ENCODE measurements at places on chromosomes 3 and 15.

- DNase-seq, result no peak
These were observed 4.6 kb upstream of the LMOD3 start for GRCh38 chr3:69126999-69127398.

DNA sequence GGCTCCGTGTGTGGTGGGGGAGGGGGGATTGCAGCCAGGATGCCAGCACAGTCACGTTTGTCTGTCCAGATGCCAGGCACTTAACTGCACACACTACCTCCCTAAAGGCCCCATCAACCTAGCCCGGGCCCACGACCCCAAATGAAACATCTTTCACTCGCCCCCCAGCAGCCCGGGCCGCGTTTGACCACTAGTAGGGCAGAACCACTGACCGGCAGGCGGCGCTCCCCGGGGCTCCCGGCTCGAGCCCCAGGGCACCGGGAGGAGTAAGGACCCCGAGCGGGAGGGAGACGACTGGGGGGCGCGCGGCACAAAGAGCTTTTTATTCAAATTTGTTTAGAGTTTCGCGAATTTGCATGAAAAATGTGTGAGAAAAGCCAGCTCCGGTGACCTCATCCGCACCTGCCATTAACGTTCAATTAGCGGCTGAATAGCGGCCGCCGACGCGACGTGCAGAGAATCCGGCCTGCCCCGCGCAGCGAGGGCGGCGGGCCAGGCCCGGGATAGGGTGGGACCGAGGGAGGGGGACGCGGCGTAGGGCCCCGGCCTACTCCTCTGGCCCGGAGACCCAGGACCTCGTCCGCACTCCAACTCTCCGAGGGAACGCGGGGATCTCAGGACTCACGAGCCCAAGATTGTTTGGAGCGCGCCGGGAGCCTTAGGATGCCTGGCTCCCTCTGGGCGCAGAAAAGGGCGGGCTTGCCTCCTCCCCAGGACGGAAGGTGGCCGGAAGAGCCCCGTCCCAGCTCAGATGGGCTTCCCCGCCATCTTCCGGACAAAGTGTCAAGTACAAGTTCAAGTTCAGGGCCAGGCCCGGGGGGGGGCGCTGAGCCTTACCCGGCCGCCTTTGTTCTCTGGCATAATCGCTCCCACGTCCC, 64.9 kb upstream of the POLG start:
- DNase-seq, result peak; percentile 75

DNA sequence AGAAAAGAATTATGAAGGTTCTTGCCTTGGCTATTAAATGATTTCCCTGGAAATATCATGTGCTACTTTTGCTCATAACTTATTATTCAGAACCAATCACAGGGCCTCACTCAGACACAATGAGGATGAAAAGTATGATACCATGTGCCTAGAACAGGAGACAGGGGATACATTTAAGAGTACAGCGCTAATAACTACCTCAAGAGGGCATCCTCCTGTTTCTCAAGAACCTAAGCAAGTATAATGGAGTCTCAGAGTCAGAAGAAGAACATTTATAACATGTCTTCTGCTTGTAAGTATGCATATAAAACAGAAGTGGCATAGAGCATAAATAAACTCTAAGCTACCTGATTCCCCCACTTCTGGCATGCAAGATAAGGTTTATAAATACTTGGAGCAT, 125.4 kb upstream of the MME start:
- no peak for DNase-seq

- no peak for DNase-seq
These were observed 20.4 kb downstream of the IGF1R start for GRCh38 chr15:98668566-98669308.

GRCh38 chr3:50493086-50493485, 10.3 kb downstream of the CACNA2D2 start:
- DNase-seq, result no peak

DNA sequence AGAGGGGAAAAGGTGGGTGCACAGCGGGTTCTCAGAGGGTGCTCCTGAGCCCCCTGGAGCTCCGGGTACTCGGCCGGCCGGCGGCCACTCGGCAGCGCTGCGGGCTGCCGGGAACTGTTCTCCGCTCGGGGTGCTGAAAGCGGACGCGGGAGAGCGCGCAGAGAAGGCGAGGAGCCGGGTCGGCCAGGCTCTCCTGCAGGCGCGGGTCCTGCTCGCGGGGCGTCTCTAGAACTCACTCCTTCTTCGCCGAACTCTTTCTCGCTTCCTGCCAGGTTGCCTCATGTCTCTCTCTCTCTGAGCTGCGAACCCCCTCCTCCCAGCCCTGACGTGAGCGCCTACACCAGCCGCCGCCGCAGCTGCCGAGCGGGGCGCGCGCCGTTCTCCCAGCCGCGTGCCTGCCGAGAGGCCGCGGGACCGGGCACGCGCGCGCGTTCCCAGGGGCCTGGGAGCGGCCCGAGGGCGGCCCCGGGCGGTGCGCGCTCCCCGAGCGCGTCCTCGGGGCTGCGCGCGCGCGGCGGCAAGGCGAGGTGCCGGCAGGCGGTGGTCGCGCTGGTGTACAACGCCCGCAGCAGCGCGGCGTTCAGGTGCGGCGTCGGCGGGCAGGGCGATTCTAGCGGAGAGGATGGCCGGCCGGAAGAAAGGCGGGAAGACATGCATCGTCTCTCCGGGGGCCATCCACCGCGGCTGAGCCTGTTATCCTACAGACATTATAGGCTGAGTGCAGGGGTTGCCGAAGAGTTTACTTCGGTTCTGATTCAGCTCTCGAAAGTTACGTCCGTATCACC, at the start of gene PEX5L:
PEX5L (minus strand) TSS at position 267 of the 785 bp plus-strand sequence. CDS start 338 bp downstream, outside the sequence.
- peak; percentile 41 for DNase-seq

DNA sequence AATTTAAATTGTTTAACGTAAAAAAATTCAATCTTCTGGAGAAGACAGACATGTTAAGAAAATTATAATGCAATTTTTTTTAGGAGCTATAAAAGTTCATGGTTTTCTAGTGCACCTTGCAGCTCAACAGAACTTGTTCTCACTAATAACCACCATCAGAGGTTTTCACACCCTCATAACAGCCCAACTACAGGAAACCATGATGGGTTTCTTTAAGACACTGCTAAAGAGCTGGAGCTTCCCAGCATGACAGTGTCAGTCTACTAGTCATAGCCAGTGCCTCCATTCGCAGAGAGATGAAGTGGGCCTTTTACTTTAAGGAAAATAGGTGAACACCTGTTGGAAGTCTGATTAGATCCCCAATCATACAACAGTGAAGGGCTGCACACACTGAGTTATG, 224.1 kb upstream of the TRIM42 start:
- DNase-seq, result no peak

DNA sequence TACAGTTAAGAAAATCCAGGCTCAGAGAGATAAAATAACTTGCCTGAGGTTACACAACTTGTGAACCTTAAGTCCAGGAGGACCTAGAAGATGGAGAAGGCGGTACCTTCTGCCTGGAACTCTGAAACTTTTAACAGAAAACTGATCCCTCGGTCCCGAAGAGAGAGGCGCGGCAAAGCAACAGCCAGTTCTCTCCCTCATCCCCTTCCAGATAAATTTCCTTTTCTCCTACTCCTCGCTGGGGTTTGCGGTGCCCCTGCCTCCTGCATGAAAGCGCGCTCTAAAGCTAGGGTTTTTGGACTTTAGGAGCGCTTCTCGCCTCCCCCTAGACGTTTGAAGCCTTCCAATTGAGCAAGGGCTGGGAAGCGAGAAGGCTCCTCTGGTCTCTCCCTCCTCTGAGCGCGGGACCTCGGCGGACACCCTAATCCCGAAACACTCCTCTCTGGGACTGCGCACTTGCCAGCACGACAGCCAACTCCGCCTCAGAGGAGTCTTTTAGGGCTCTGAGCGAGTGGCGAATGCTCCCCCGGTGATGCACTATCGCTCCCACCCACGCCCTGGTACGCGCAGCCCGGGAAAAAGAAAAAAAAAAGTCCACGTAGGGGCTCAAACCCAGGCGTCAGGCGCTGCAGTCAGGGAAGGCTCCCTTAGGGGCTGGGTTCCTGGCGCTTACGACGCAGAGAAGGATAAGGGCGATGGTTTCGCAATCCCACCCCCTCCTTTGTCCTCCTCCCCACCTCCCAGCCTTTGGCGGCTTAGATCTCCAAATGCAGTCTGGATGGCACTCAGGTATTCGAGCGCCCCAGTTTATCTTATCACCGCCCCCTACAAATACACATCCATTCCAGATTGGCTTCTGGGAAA, 7.9 kb upstream of the EOMES start:
- DNase-seq, result no peak

- DNase-seq, result no peak
These were observed 56.8 kb upstream of the TGFBR2 start for GRCh38 chr3:30549600-30549999.

GRCh38 chr3:4506559-4507023, 13.4 kb downstream of the ITPR1 start:
- no peak for DNase-seq

GRCh38 chr3:184428561-184429175, 48.8 kb downstream of the CHRD start:
- DNase-seq, result no peak

GRCh38 chr3:69686056-69686455, 53.2 kb upstream of the MITF start:
- no peak for DNase-seq

DNA sequence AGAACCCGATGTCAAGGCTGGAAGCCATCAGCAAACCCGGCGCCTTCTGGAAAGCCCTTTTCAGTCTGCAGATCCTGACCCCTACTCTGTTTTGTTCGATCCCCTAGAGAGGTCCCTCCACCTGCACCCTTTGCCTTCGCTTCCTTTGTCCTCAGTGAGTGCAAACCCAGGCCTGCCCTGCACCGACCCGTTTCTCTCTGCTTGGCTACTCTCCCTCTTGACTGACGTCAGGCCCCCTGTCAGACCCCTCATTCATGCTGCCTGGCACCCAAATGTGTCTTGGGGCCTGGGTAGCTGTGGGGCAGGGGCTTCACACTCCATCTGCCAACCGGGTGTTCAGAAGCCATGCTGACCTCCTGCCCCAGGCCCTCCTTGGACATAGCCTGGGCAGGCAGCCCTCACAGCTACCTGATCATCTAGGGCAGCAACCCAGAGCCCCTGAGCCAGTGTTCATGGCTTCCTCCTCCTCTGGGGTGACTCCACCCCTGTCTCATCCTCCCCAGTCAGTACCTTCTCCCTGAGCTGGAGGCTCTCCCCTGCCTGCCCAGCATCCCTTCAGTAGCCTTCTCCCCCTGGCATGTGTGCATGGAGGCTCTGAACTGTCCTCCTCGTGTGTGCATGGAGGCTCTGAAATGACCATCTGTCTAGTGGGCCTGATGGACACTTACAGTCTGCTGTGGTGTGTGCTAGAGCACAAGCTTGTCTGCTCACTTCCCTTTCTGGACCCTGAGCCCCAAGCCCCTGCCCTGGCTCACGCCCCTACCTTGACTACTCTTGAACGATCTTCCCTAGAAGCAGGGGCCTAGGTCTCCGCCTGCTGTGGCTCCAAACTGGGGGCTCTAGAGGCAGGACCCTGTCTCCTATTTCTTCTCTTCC, 69.4 kb downstream of the EXOG start:
- DNase-seq, result no peak

- DNase-seq, result no peak
These were observed 364.2 kb upstream of the PLSCR5 start for GRCh38 chr3:146969356-146969755.

DNA sequence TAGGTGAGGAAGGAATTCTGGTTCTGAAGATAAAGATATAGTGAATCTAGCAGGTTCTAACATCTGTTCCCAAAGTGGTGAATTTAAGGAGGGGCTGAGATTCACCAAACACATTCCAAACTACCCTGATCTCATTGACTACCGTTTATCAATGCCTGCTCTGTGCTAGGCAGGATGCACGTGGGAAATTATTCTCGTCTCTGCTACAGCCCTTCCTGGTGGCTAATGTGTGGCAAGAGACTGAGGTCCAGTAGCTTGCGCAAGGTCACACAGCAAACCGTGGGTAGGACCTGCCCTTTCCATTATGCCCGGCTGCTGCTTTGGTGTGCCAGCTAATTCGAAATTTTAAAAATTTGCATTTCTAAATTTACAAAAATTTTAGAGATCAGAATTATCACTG, 209.5 kb upstream of the TRIM42 start:
- no peak for DNase-seq

DNA sequence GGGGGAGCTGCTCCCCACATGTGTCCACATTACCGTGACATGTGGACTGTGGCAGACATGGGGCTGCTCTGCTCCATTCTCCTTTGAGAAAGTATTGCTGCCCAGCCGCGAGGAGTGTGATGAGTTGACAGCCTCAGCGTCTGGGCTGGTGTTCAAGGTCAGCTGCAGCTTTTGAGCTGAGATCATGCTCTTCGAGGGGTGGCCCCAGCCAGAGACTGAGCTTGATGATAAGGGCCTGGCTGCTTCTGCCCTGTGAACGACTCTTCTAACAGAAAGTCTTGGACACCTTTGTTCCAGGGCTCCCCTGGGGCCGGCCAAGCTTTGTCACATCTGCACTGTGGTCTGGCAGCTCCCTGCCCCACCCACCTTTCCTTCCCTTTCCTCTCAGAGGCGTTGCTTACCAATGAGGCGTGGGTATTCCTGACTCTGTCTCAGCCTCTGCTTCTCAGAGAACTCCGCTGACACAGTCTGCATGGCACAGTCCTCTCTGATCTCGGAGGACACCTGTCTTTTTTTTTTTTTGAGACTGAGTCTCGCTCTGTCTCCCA, 86.6 kb downstream of the CHRD start:
- DNase-seq, result no peak

GRCh38 chr3:135970506-135971116, 5.1 kb downstream of the PPP2R3A start:
- DNase-seq, result no peak

DNA sequence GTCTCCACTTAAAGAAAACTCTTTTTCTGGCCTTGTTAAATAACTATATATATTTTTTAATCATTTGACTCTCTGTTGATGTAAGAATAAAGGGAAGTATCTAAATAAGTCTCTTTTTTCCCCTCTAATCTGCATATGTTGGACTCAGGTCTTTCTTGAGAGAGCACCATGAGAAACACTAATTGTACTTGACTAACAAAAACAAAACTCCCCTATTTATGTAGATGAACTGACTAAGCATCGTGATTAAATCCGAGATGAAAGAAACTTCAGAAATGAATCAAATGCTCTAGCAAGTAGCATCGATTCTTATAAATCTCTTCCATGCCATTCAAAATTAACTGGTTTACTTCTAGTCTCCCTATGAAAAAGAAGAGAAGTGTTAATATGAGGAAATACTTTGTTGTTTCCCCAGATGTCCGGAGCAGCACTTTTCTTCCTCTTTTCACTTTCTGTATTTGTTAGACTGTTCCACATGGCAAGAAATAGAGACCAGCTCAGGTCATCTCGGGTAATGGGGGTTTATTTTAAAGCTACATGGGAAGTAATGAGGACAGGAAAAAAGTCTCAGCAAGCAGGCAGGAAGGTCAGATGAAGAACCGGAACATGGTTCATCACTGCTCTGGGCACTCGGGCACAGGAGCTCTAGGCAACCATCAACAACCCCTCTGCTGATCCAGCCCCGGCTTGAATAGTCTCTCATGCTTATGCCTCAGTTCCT, 288.3 kb downstream of the CNTN6 start:
- DNase-seq, result no peak

- DNase-seq, result no peak
These were observed 19.9 kb upstream of the TPM1 start for GRCh38 chr15:63022663-63023062.
